ENCODE measurements at places on chromosomes 12 and 14.

DNA sequence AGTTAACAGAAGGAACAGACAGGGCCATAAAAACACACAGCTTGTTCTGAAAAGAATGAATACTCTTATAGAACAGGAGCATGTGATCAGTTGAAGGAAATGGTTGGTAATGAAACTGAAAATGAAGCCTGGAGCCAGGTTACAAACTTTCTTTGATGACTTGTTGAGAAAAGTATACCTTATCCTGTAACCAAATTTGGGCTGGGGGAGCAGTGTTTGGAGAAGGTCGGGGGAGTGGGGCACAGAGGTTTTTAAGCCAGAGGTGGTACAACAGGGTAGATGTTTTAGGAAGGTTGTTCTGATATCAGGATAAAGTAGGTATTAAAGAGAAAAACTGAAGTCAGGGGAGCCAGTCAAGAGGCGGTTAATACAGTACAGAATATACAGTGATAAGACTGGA is 8.2 kb downstream of the GOLT1B start:
- no peak for DNase-seq

DNA sequence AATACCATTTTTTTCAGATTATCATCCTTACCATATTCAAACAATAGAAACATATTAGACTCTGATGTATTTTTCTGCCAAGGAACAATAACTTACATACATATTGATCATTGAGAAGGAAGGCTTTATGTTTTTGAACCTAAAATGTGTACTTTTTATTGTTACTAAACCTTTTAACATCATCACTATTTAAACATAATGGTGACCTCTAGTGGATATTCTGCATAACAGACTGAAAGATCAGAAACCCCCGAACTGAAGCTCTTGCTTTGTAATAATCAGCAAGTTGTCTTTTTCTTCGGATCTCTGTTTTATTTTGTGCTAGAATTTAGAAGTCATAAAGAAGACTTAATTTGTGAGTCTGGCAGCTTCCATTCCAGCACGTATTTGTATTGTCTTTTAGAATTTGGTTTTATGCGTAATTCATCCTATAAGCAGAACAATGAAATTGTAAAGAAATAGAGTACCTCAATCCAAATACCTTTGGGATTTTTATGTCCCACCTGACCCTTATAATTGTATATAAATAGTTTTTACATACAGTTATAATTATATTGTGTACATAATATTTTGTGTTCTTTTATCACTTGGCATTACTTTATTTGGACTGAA is 125.9 kb upstream of the ATF1 start:
- no peak for DNase-seq

GRCh38 chr12:98492580-98493140 is 22.7 kb upstream of the TMPO start:
- no peak for DNase-seq

GRCh38 chr12:2593045-2593444 is 201.7 kb upstream of the FKBP4 start:
- no peak for DNase-seq

DNA sequence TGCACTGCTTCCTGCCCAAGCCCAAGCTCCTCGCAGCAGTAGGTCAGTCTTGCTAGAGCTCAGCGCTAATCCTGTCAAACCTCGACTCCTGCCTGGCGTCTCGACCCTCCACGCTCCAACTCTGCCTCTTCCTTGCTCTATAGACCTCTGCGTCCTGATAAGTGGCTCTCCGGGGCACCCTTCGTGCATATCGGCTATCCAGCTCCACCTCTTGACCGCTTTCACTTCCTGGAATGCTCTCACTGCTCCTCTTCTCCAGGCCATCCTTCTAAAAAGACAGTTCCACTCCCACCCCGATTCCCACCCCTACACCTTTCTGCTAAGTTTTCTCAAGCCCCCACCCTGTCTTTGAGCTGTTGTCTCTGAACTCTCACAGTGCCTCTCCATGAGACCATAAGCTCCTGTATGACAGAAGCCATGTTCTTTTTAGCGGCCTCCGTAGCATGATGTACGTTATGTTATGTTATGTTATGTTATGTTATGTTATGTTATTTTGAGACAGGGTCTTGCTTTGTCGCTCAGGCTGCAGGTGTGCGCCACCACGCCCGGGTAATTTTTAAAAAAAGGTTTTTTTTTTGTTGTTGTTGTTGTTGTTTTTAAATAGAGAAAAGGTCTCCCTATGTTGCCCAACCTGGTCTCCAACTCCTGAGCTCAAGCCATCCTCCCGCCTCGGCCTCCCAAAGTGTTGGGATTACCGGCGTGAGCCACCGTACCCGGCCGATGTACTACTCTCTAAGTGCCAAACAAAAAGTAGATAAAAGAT is 601 bp downstream of the COX14 start:
- DNase-seq, result no peak

- no peak for DNase-seq
Observed at GRCh38 chr14:67541448-67542387, 8.6 kb downstream of the PLEKHH1 start.

DNA sequence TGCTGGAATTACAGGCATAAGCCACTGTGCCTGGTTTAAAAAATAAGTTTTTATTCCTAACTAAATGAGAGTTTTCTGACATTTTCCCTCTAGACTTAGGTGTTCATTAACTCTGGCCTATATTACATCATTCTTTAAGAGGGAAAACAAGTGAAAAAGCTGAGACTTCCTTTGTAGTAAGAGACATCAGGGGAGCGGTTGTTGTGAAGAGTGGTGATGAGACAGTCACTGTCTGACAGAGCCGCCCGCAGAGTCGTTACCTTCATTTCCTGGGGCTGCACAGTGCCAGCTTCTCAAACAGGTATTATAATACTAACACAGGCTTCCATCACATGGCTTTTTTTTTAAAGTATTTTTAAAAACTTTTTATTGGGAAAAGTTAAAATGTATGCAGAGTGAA is 19.7 kb upstream of the TDRD9 start:
- no peak for DNase-seq

DNA sequence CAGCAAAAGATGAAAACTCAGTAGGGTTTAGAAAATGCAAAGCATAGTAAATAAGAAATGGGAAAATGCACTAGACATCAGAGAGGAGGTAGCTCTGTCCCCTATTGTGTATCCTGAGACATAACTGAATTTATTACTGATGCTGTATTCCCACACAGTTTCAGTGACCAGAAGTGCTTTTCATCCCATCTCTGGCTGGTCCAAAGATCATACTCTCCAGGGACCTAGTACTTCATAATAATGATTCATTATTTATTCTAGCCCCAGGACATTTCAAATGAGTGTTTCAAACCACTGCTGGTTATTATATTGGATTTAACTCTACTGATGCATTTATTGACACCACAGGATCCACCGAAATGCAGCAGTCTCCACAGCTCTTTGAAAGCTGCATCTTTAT is 163.3 kb downstream of the PAWR start:
- DNase-seq, result no peak

- no peak for DNase-seq
Observed at GRCh38 chr12:106956048-106956578, 406 bp downstream of the TMEM263 start.

DNA sequence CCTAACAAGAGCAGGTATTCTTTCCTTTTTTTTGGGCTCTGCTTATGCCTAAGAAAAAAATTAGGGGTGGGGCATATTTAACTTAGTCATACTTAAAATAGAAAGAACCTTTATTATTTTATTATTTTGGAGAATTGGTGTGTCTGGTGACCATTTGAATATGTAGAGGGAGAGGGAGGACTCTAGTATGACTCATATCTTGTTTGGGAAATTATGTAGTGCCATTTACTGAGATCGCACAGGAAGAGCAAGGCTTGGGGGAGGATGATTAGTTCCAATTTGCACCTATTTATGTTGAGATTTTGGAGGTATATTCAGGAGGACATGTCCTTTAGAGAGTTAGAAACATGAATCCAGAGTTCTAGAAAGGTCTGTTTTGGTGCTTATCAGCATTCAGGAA is 9.9 kb downstream of the ZNF410 start:
- DNase-seq, result no peak

- DNase-seq, result no peak
Observed at GRCh38 chr14:105476097-105476830, 1.6 kb downstream of the CRIP2 start.

DNA sequence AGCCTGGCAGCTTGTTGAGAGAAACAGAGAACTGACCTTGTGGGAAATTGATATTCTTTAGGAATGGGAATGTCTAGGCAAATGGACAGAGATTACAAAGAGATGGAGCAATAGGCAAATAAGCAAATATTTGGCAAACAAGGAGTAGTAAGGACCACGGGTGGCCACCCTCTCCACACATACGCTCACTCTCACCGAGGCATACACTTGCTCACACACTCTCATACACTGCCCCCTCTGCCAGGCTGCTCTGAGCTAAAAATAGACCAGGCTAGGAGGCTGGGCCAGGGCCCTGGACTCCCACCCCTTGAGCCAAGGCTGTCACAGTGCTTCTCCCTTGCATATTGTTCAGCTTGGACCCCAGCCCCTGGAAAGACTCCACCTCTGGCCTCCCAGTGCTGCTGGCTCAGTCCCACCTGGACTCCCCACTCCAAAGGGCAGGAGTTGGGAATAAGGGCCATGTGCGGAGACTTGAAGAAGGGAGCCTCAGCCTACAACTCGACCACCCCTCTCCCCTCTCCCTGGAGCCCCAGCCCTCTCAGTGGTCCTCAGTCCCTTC is 1.1 kb downstream of the PPP1R1A start:
- no peak for DNase-seq

DNA sequence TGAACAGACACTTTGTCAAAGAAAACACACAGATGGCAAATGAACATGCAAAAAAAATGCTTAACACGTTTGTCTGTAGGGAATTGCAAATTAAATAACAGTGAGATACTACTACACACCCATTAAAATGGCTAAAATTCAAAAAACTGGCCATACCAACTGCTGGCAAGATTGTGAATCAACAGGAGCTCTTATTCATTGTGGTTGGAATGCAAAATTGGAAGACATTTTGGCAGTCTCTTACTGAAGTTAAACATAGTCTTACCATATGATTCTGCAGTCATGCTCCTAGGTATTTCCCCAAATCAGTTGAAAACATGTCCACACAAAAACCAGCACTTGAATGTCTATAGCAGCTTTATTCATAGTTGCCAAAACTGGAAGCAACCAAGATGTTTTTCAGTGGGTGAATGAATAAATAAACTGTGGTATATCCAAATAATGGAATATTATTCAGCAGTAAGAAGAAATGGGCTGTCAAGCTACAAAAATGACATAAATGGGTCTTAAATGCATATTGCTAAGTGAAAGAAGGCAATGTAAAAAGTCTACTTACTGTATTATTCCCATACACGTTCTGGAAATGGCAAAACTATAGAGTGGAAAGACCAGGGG is 91.4 kb downstream of the PLEKHA5 start:
- no peak for DNase-seq

GRCh38 chr14:89616852-89617341 is 199.9 kb upstream of the FOXN3 start:
- DNase-seq, result no peak

- DNase-seq, result no peak
Observed at GRCh38 chr12:69042970-69043369, 110.0 kb upstream of the CPM start.

- no peak for DNase-seq
Observed at GRCh38 chr12:20368114-20368650, at the start of gene PDE3A. Gene PDE3A, plus strand, starts transcription at chr12:20368537. Its CDS starts 748 bp downstream, at chr12:20369285.

DNA sequence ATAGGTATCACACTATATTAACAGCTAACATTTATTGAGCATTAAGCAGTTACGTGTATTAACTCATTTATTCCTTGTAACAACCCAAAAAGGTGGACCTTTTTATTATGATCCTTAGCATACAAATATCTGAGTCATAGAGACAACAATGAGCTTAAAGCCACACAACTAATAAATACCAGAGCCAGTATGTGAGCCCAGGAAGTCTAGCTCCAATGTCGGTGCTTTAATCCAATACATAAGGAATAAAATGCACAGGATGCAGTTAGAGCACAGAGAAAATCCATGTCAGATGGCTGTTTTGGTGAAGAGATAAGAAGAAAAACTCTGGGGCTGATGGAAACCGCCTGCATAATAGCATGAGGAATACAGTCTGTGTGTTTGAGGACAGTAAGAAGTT is 888.6 kb downstream of the TMTC2 start:
- DNase-seq, result no peak

DNA sequence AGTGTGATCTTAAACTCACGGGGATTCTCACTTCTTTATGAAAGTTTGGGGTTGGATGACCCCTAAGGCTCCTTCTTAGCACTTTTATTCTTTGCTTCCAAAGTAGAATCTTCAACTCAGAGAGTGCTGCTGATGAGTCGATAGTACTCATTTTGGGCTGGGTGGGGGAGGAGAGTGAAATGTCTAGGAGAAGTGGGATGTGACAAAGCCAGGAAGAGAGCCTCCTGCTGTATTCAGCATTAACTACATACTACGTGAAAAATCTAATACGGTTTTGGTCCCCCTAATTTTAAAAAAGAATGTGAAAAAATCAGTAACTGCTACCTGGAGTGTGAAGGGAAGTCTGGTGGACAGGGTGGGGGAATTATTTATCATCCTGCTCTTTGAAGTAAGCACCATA is 148.3 kb downstream of the SAMD4A start:
- DNase-seq, result no peak

Data from stimulated activated CD4-positive, alpha-beta T cell treated with anti-CD3 and anti-CD28 coated beads, Interleukin-1b, Interleukin-23, amount 100 ng/mL, for 4 hours (primary cell).